Trophoblast cell (in vitro differentiated cells and primary cell): ENCODE measurements at places on chromosomes 11 and 22.
A peak's percentile ranks its signal among the peaks of the same experiment; 100 is the strongest.

GRCh38 chr22:43446916-43447315, 35.1 kb downstream of the MPPED1 start:
- no peak for DNase-seq

- DNase-seq = peak; percentile 10
Observed at GRCh38 chr11:126893796-126894195, 106.8 kb downstream of the KIRREL3 start.

DNA sequence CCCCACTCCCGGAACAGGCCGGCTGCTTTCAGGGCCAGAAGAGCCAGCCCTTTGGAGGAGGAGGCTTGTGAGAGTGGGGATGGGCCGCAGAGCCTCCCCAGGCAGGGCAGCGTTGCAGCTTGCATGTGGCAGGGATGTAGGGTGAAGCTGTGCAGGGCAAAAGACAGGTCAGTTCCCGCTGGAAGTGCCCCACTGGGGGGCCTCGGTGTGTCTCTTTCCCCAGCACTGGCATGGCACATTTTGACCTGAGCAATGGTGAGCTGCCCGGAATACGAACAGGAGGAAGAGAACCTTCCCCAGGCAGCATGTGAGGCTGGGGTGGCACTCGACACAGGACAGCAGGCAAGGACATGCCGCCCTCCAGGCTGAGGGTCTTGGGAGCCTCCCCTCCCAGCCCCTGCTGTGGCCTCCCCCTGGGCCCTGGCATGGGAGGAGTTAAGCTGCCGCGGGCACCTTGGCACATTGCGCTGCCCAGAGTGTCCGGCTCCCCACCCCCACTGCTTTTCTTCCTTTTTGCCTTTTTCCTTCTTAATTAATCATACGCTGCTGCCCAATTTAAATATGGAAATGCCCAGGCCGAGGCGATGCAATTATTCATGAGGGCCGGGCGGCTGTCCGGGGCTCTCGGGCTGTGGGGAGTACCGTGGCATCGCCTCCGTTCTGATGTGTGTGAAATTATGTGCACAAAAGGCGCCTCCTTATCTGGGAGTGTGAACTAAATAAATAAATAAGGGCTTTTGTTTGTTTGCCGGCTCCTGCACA, 76.0 kb upstream of the WNT7B start:
- no peak for DNase-seq

- no peak for DNase-seq
Observed at GRCh38 chr11:8263109-8263768, 439 bp downstream of the LMO1 start.

- peak; percentile 56 for DNase-seq
Observed at GRCh38 chr11:128582496-128583366, 4.6 kb downstream of the ETS1 start.

GRCh38 chr22:17012267-17012666, 4.2 kb upstream of the GAB4 start:
- DNase-seq = peak; percentile 33
